ENCODE measurements at places on chromosomes 11 and 22. TPM values are rescaled to one million over a fixed set of nuclear protein-coding genes. Genes with fewer than 3 reads are reported as not detected.

The VSIG10L2 gene
- not detected for total RNA-seq

The LDHAL6A gene
- total RNA-seq = not detected

DNA sequence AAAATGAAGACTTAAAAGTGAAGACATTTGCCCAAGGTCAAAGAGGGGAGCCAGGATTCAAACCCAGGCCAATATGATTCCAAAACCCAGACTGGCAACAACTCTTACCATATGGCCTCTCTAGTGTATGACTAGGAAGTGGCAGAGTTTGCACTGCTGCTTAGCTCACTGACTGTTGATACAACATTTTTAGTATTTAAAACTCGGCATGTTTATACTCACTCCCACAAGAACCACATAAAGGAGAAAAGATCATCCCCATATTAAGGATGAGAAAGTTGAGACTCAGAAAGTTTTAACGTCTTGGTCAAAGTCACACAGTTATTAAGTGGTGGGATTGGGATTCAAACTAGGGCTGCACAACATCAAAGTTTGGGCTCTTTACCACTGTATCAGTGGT lies 81.7 kb downstream of the CCDC34 start:
- H3K4me1 ChIP-seq = peaks cover 8% of the 10 kb centered on the region
- no peak for DNase-seq
- no peaks in the 10 kb centered on the region for H3K36me3 ChIP-seq
- H3K27me3 ChIP-seq = peaks cover 17% of the 10 kb centered on the region

The HSPB2 gene
- total RNA-seq = 0.18 TPM

The CTSW gene
- total RNA-seq = 0.18 TPM

All from IMR-90 (cell line).